Activated CD4-positive, alpha-beta memory T cell treated with anti-CD3 and anti-CD28 coated beads, Interleukin-2, amount 10 ng/mL, durations not matched to agents 7 days and 5 days (primary cell): ENCODE measurements at places on chromosomes 16 and 17. TPM values are rescaled to one million over a fixed set of nuclear protein-coding genes. Genes with fewer than 3 reads are reported as not detected.

The KRT9 gene
- total RNA-seq = not detected

The GTF3C1 gene
- 48.9 TPM for total RNA-seq

The UNC45B gene
- total RNA-seq = 0.18 TPM

The CMTM1 gene
- 16.6 TPM for total RNA-seq

The TMEM220 gene
- total RNA-seq = 0.78 TPM

The KRT10 gene
- total RNA-seq = 20.7 TPM

The NHLRC4 gene
- 2.3 TPM for total RNA-seq

The WNT9B gene
- not detected for total RNA-seq

The CLDN7 gene
- 0.80 TPM for total RNA-seq

The ANKFY1 gene
- 71.6 TPM for total RNA-seq
